ENCODE measurements at places on chromosomes 16 and 17.

DNA sequence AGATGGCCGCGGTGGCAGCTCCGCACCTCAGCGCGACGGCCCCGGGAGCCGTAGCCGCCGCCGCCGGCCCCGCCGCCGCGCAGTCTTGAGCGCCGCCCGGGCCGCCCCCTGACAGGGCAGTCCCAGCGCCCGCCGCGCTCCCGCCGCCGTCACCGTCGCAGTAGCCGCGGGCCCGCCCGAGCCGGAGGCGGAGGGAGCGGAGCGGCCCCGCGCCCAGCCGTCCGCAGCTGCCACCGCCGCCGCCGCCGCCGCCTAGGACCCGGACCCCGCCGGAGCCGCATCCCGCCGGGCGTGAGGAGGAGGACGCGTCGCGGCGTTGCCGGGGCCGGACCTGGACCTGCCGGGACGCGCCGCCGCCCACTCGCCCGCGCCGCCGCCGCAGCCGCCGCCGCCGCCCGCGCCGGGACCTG lies 218 bp downstream of the TNRC6C start:
- DNase-seq = no peak

DNA sequence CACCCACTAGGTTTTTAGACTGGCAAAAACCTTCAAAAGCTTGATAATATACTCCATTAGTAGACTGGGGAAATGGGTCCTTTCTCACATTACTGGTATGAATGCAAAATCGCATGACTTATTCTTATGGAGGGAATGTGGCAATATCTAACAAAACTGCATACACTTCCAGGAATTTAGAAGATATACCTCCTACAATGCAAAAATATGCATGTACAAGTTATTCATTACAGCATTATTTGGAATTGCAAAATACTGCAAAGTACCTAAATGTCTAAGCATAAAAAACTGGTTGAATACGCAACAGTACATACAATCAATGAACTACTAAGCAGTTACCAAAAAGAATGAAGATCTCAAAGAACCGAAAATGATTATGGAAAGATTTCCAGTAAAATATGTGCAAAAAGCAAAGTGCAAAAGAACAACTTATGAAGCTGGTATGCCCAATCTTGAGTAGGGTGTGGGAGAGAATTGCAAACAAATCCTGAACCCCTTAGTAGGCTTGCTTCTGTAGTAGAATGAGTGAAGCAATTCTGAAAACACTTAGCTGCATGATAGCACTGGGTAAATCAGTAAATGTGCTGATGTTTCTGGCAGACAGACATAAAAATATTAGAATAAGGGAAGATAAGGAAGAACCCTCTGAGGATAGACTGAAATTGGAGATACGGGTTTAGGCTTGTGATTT lies 180.1 kb downstream of the PARN start:
- peak; percentile 53 for DNase-seq

- no peak for DNase-seq
Measured at GRCh38 chr16:16790597-16790996, 411.7 kb downstream of the NPIPA7 start.

- DNase-seq = peak; percentile 21
Measured at GRCh38 chr17:49180303-49180702, 30.1 kb downstream of the GNGT2 start.

GRCh38 chr16:89009343-89010209 lies 32.6 kb upstream of the CBFA2T3 start:
- DNase-seq = no peak

- DNase-seq = no peak
Measured at GRCh38 chr17:50953831-50954601, 87.9 kb upstream of the TOB1 start.

DNA sequence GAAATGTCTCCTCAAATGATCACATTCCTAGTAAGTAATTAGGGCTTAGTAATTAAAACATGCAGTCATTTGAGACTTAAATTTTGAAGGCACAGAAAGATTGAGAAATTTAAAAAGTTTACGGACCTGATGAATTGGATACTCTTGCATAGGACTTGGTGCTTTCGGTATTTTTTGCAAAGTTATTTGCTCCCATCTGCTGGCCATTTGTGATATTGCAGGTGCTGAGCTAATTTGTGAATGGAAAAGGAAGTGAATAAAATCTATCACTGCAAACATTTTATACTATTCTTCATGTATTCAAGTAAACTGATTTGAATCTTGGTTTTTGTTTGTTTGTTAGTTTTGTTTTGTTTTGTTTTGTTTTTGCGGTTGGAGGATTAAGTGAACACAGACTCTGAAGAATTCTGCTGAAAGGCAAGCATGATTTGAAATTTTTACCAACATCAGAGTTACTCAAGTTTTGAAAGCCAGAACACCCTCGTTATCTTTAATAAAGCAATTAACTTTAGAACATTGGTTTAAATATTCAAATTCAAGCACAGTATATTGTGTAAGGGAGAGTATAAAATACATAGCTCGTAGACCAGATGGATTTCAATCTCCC lies 689.5 kb upstream of the RBFOX1 start:
- peak; percentile 18 for DNase-seq

DNA sequence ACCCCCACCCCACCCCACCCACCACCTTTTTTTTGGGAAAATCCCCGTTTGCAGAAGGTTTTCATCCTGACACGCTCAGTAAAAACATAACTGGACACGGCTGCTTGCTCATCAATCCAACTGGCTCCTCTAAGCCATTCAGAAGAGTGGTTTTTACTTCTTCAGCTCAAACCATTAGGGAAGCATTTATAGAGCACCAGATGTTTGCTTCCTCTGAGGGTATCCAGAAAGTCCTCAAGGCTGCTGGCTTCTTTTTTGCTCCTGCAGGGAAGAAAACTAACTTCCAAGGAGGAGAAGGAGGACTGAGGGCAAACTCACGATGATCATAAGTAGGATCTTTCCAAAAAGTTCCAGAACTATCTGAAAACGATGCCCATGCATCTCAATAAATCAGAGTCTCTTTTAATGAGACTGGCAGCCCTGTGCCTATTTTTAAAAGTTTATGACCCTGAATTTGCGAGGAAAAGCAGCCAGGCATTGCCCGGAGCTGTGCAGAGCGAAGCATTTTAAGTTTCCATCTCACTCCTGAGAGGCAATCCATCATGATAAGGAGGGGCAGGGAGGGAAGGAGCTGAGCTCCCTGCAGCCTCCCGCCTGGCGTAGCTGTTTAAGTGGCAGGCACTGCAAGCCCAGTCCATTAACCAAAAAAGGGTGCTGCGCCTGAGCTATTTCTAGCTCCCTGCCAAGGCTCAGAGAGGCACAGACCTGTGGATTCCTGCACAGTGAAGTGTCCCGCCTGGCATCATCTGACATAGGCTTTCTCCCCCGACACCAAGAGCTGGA lies 146.3 kb upstream of the FOXF1 start:
- no peak for DNase-seq

- no peak for DNase-seq
Measured at GRCh38 chr16:84848986-84849634, 29.3 kb downstream of the CRISPLD2 start.

DNA sequence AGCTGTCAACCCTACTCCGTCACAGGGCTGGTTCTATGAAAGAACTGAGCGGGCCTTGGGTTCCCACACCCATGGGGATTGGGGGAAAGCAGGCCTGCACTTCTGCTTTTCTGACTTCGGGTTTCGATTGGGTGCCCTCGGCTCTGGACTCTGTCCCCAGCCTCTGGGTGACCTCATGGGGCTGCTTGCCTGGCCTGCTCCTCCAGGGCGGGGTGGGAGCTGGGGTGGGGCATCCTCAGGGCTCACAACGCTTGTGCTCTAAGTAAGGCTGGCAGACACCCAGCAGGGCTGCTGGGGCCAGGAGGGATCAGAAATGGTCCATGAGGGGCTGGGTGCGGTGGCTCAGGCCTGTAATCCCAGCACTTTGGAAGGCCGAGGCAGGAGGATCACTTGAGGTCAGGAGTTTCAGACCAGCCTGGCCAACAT lies 19.2 kb downstream of the ARHGAP27 start:
- no peak for DNase-seq

DNA sequence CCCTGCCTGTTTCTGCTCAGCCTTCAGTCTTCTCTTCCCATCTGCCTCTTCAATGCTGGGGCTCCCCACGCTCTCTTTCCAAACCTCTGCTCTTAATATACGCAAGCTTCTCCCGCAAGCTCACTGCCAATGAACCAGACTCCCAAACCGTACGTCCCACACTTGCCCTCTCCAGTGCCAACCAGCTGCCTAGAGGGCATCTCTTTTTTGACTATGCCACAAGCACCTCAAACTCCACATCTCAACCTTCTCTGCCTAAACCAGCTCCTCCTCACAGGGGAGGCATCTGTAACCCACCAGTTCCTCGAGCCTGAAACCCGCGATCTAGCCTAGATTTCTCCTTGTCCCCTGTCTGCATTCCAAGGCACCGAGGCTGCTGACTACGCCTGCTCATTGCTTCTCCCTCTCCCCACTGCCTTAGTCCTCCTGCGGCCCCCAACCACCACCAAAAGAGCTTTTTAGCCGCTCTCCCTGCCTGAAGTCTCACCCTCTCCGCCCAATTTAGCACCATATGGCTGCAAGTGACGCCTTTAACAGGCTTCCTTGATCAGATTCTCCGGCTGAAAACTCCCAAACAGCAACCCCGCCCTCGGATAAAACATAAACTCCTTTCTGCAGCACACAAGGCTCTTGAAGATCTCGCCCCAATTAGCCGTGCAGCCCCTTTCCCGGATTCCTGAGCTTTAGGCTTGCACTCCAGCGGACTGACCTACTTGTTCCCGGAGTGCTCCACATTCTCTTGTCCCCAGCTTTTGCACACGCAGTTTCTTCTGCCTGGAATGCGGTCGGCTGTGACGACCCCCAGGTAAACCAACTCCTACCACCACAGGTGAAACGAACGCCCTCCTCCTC lies 1.5 kb downstream of the GGA2 start:
- no peak for DNase-seq

- DNase-seq = no peak
Measured at GRCh38 chr16:57029161-57030160, 40.1 kb downstream of the NLRC5 start.

DNA sequence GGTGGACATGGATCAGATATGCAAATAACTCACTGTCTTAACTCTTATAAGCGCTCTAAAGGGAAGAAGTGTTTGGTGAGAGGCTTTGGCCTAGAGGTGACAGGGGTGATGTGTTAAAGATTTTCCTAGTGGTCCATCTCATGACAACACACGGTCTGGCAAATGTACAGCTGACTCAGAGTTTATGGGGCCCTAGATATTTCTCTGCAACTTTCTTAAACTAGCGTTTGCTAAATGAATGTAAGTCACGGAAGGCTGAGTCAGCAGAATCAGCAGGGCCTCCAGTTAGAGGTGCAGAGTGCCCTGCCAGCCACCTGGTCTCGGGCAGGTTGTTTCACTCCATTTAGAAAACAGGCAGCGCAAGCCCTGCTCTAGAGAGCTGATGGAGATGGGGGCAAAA lies 40.1 kb downstream of the CLEC16A start:
- DNase-seq = no peak

GRCh38 chr17:59287891-59288290 lies 43.6 kb upstream of the YPEL2 start:
- DNase-seq = no peak

- no peak for DNase-seq
Measured at GRCh38 chr17:2025622-2026309, 632 bp upstream of the RTN4RL1 start.
